ENCODE measurements at places on chromosomes 5 and 9. TPM values are rescaled to one million over a fixed set of nuclear protein-coding genes. Genes with fewer than 3 reads are reported as not detected.

EDIL3 gene
- not detected for total RNA-seq

DNA sequence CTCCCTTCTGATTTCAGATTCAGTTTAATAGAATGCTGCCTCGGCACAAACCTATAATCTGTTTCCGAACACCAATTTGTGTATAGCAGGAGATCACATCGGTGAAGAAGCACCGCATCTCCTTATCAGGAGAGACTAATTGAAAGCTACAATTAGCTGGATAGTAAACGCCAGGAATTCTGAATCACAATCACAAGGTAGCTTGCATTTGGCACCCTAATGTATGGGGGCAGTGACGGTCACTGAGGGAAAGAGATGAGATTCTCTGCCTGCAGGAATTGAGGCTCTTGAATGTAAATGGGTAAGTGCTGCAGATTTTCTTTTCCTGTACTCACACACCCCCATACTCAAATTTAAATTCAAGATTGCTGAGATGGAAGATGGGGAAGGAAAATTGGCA is 373.6 kb upstream of the ZNF608 start:
- DNase-seq, result no peak

DNA sequence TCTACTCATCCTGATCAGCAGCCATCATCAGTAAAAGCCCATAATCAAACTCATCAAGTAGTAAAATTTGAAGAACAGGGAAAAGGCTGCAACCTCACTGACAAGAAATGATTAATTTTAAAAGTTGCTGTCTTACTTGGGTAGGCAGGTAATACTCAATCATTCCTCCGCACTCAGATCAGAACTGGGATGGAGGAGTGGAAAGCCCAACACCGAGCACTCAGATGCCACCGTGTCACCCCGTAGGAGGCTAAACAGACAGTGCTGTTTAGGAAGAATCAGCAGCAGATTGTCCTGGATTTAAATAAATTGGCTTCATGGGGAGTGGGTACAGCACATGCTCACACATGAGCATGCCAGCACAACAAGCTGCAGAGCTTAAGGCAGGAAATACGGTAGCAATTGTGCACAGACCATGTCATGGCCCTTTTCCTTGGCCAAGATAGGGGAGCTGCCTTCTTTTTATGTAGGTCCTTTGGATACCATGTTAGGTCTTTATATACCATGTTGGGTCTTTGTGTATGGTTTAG is 92.6 kb upstream of the CDH6 start:
- no peak for DNase-seq

GRCh38 chr5:116806836-116807235 is 232.2 kb upstream of the SEMA6A start:
- DNase-seq, result no peak

- DNase-seq, result no peak
Measured at GRCh38 chr5:177404641-177405179, 4.2 kb upstream of the PFN3 start.

GRCh38 chr9:8733131-8733954 is 933.8 kb upstream of the DMAC1 start:
- no peak for DNase-seq

Measured in activated CD4-positive, alpha-beta memory T cell treated with anti-CD3 and anti-CD28 coated beads for 36 hours (primary cell).